ENCODE measurements at places on chromosomes 3 and 15.

GRCh38 chr15:99109555-99110021 is 4.7 kb downstream of the SYNM start:
- DNase-seq = no peak

DNA sequence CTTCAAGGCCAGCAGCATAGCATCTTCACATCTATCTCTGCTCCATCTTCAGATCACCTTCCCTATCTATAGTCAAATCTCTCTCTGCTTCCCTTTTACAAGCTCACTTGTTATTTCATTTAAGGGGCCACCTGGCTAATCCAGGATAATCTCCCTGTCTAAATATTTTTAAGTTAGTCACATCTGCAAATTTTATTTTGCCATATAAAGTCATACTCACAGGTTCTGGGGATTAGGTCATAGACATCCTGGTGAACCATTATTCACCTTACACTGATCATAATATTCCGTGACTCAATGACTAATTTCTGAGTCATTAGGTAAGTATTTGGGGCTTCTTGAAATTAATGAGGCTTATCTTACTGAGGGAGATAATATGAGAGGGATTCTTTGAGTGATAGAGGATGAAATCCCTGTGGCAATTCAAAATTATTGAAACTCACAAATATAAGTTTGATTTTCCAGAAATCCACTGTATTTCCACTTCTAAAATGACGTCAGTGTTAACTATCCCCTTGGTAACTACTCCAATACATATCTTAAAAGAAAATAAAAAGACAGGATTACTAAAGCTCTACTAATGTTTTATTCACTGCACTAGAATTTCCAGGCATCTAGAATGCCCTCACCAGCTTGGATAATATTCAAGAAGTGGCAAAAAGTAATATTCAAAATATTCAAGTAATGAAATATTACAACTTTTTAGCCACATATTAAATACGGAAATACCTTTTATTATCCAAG is 93.7 kb upstream of the RBMS3 start:
- DNase-seq = no peak

GRCh38 chr3:193553586-193553985 is 1.1 kb downstream of the ATP13A4 start:
- no peak for DNase-seq

GRCh38 chr15:67433495-67434099 is 87.3 kb upstream of the C15orf61 start:
- peak; percentile 79 for DNase-seq

DNA sequence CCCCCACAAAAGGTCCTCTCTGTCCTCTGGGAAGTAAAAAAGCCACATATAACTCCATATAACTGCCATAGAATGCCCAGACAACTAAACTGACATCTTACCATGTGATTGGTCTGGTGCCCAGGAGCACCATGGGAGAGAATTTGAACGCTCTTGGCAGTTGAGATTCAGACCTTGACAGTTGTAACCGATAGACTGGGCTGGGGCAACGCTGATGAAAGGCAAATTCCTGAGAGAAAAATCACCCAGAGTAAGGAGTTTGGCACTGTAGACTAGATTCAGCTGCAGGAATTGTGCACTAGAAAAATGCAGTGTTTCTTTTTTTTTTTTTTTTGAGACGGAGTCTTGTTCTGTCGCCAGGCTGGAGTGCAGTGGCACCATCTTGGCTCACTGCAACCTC is 240.5 kb downstream of the SOX2 start:
- no peak for DNase-seq

- DNase-seq = no peak
Measured at GRCh38 chr15:46326173-46326572, 691.3 kb downstream of the SQOR start.
